DMS79 (cell line): ENCODE measurements at places on chromosomes 11 and 22.

- DNase-seq = no peak
Measured at GRCh38 chr11:129048911-129049310, 106.2 kb upstream of the TP53AIP1 start.

- no peak for DNase-seq
Measured at GRCh38 chr11:85619499-85619898, 7.6 kb downstream of the DLG2 start.

DNA sequence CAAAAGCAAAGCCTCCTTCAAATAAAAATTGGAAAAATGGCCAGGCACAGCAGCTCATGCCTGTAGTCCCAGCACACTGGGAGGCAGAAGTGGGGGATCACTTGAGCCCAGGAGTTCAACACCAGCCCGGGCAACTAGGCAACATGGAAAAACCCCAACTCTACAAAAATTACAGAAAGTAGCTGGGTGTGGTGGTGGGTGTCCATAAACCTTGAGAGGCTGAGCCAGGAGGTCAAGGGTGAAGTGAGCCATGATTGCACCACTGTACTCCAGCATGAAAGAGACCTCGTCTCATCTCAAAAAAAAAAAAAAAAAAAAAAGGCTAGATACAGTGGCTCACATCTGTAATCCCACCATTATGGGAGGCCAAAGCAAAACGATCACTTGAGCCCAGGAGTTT is 22.3 kb downstream of the DDX6 start:
- DNase-seq = no peak

DNA sequence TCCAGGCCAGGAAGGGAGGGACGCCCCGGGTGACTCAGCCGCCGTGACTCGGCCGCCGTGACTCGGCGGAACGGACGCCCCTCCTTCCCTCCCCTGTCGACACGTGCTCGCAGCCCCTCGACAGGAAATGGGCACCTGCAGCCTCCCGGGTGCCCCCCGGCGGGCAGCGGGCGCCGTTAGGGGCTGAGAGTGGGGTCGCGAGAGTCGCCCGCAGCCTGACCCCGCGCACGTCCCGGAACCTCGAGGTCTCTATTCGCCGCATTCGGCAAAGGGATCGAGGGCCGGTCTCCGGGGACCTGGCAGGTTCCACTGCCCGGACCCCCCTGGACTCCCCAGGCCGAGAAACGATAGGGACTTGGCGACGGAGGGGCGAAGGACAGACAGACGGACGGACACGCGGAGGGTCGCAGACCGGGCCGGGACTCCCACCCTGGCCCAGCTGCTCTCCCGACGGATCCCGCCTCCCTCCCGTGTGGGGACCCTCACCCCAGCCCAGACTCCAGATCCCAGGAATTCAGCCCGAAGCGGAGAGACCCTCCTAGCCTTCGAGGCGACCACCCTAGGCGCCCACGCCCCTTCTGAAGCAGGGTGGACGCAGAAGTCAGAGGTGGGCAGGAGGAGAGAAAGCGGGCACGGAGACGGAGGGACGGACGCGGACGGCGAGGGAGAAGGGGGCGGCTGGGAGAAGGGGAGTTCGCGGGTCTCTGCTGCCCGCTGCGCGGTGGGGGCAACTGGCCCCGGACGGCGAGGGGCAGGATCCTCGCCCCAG is 648 bp downstream of the FOSL1 start:
- DNase-seq = no peak

GRCh38 chr11:102478673-102479299 is 26.2 kb upstream of the TMEM123 start:
- no peak for DNase-seq

DNA sequence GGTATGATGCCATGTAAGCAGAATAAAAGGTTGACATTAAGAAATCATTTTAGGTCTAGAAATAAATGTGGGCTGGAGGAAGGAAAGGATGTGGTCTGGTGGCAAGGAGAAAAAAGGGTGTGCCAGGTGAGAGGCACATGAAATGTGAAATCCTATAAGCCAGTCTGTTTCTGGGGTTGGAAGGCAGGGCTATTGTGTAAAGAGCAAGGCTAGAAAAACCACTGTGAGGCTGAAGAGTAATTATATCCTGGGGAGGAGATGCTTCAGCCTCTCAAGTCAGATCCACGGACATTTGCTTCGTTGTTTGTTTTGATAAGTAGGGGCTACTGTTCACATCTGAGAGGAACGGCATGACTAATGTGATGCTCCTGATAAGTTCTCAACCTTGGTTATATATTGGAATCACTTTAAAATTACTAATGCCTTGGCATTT is 77.5 kb upstream of the CTSC start:
- DNase-seq = no peak

DNA sequence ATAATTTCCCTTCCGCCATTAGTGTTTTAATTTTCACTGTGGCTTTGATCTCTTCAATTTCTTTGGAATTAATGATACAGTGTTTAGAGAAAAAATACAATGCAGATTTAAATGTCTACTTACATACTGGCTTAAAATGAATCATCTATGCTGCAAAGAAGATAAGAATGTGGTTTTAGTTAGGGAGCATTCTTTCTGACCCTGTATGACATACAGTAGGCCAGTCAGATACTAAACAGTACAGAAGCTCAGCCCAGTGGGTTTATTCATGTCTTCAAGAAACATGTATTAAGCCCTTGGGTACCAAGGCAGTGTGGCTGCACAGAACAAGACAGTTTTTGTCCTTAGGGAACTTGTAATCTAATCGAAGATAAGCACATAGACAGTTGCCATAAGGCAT is 268.8 kb downstream of the DDX10 start:
- DNase-seq = no peak

- no peak for DNase-seq
Measured at GRCh38 chr11:10317151-10317755, 12.4 kb downstream of the ADM start.

- no peak for DNase-seq
Measured at GRCh38 chr22:48315439-48316256, 1512.0 kb downstream of the BRD1 start.

DNA sequence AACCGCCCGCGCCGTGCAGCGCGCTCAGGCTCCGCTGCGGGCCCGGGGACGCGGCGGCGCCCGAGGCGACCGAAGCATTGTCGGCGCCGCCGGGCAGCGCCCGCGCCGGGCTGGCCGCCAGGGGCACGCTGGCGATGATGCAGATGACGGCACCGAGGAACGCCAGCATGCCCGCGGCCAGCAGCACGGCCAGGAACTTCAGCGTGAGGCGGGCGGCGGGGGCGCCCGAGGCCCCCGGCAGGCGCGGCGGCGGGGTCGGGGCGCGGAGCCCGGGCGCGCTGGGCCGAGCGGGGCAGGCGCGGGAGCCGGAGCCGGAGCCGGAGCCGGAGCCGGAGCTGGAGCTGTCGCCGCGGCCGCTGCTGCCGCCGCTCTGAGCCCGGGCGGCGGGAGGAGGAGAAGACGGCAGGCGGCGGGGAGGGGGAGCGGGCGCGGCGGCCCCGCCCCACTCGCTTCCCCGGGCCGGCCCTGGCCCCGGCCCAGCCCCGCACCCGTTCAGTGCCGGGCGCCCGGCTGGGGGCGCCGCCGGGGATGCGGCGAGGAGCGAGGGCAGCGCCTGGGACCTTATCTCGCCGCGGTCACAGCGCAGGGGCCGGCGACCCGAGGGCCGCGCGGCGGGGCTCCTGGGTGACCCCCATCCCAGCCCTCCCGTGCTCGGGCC is at the start of gene NPTXR:
NPTXR (minus strand) TSS at position 372 of the 658 bp plus-strand sequence.
- no peak for DNase-seq

DNA sequence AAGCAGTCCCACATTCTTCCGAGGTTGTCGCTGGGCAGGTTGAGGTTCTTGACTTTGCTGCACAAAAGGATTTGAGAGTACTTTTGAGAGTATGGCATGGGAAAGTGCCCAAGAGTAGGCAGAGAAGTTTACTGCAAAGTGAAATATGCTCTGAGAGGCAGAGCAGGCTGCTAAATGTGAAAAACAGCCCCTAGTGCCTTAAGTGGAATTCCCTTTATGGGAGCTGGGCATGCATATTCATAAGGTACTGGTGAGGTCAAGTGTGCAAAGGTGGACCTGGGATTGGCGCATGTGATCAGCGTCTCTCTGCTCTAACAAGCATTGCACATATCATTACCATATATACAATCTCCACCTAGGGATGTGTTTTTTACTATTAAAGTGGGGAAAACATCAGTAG is 12.0 kb upstream of the APOL4 start:
- DNase-seq = peak; percentile 44

DNA sequence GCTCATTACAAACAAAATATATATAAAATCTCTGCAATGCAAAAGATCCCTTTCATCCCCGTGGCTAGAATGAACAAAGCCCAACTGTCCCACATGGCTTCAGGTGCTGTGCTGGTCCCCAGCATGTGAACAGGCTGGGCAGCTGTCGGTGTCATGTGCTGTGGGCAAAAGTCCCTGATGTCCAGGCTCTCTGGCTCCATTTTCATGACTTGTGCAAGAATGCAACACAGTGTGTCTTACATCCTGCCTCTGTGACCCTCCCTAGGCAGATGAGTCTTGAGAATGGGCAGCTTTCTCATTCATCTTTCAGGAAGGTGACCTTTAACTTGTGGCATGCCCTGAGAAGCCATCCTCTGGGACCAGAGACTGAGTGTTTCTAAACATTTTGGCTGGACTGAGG is 14.5 kb downstream of the GUCD1 start:
- no peak for DNase-seq

GRCh38 chr11:117647207-117647606 is 149.8 kb downstream of the DSCAML1 start:
- no peak for DNase-seq

DNA sequence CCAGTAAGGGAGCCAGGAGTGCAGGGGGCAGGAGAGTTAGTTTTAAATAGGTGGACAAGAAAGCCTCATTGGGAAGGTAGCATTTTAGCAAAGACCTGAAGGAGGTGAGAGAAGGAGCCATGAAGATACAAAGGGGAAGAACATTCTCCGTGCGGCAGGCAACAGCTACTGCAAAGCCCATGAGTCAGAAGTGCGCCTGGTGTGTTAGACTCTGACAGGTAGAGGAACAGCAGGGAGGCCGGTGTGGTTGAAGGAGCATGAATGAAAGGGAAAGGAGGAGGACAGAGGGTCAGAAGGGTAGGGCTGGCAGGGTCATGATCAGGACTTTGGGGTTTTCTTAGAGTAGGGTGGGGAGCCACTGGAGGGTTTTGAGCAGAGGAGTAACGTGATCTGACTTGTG is 34.5 kb upstream of the PAMR1 start:
- DNase-seq = no peak

DNA sequence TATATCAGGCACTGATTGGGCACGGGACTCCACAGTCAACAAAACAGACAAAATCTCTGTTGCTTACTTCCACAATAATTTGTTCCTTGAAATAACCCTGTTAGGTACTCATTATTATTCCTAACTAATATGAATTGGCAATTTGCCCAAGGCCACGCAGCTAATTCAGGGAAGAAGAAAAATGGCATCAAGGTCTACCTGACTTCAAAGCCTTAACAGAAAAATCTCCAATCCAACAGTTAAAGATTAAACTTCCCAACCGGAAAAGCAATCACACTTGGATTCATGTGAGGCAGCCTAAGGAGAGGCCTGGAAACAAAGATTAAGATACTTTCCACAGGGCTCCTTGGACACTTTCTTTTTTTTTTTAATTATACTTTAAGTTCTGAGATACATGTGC is 68.9 kb downstream of the PRCP start:
- no peak for DNase-seq

GRCh38 chr11:1092145-1092670 is 17.5 kb downstream of the MUC2 start:
- no peak for DNase-seq

GRCh38 chr11:93895106-93895862 is 44.9 kb upstream of the VSTM5 start:
- peak; percentile 58 for DNase-seq

DNA sequence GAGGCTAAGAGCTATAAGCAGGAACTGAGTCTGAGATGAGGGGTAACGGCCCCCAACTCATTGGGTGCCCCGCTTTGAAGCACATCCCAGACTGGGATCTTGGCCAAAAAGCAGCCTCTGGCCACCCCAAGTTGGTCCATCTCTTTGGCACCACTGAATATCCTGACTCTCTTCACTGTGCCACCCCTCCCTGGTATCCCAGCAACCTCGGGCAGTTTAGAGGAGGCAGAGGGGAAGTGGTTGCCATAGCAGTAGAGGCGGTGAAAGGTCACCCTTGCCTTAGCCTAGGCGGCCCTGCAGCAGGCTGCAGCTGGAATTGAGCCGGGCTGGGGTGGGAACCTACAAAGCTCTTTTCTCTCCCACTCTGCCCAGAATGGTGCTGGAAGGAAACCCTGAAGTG is 1.1 kb downstream of the PELI3 start:
- DNase-seq = peak; percentile 17

DNA sequence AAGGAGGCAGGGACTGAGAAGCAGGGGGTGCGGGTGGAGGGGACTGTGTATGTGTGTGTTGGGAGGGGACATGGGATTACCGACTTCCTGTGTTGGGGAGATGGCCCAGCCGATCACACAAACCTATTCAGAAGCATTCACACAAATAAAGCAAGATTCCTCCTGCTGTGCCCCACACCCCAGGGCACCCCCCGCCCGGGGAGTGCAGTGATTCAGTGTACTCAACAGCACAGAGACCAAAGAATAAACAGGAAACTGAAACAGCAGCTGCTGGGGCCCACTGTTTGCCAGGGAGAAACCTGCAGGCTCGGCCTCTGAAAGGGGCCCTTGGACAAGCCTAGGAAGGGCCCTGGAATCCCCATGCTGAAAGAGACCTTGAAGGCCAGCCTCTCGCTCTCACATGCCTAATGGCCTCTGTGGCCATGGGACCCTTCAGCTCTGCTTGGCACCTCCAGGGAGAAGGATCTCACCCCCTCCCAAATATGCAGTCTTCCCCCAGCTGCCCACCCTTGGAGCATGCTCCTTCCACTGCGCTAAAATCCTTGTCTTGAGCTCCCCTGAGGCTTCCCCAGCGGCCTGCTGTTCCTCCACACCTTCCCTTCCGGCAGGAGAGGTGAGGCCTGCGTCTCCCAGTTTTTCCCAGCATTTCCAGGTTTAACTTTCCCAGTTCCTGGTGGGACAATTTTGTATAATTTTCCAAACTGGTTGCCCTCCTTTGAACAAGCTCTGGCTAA is 72.9 kb downstream of the CSNK2A3 start:
- DNase-seq = no peak

- DNase-seq = peak; percentile 48
Measured at GRCh38 chr11:95067841-95068219, 1.1 kb downstream of the SRSF8 start.

- DNase-seq = no peak
Measured at GRCh38 chr11:103541186-103541795, 432.1 kb downstream of the DYNC2H1 start.

DNA sequence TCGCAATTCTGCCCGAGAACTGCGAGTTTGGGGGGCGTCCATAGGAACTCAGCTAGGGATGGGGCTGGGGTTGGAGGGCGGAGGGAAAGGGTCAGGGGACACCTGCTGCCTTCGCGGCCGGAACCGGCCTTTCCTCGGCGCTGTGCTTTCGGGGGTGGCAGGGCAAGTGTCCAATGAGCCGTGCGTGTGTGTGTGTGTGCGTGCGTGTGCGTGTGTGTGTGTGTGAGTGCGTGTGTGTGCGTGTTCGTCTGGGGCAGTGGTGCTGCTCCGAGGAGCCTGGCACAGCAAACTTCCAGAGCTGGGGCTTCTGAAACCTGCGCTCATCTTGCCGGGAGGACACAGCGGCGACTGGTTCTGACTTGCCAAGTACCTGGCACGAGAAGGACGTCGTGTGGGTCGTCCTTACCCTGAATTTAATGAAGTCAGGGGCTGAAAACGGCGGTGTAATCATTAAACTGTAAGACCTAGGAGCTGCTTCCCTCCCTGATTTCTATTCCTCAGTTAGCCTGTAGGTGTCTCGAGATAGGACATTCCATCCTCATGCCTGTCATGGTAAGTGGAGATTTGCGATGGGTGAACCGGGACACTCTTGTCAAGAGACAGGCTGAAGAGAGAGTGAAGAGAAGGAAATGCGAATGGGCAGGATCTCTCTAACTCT is 27.0 kb upstream of the AMOTL1 start:
- peak; percentile 75 for DNase-seq
